ENCODE measurements at places on chromosomes 6 and 20.

DNA sequence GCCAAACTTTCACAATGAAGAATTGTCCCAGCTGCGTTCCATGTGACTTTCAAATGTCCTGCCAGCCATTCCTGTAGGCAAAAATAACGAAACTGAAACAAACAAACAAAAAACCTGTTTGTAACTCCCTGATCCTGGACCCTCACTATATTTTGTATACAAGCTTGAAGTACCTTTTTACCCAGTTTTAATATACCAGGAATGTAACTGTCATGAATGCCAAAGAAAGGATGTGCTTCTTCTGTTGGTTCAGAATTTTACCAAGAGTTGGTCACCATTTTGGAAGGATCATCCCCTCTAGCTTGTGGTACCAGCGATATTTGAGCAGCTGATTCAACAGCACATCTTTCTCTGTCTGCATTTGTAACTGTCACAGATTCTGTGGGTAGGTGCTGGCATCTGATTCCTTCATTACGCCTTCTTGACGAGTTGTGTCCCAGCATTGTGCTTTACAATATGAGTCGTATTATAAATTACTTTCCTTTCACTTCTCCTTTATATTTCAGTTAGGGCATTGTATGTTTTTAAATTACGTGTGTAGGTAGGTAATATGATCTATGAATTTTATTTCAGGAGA is 93.9 kb downstream of the DLGAP4 start:
- DNase-seq, result no peak

DNA sequence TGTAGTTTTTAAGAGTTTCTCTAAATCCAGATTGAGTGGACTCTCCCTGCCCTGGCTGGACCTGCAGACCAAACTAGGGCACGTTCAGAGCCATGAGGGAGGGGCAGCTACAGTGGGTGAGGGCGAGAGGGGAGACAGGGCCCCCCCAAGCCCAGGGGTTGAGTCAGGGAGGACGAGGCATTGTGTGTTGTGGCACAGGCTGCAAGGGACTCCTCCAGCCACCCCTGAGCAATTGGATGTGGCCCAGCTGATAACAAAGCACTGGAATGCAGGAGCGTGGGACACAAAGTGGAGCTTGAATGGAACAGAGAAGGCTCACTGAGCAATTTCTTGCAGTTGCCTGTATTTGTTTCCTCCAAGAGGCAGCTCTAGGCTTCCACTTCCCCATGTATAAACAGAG is 43.5 kb upstream of the MYL9 start:
- peak; percentile 64 for DNase-seq

DNA sequence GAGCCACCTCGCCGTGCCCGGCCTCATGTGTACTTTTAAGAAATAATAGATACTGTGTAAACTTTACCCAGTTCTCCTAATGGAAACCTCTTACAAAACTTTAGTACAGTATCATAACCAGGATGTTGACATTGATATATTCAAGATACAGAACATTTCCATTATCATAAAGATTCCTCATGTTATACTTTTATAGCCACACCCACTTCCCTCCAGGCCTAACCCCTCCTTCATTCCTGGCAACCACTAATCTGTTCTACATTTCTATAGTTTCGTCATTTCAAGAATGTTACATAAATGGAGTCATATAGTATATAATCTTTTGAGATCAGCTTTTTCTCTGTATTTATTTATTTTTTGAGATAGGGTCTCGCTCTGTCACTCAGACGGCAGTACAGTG is 52.6 kb upstream of the SALL4 start:
- peak; percentile 27 for DNase-seq

DNA sequence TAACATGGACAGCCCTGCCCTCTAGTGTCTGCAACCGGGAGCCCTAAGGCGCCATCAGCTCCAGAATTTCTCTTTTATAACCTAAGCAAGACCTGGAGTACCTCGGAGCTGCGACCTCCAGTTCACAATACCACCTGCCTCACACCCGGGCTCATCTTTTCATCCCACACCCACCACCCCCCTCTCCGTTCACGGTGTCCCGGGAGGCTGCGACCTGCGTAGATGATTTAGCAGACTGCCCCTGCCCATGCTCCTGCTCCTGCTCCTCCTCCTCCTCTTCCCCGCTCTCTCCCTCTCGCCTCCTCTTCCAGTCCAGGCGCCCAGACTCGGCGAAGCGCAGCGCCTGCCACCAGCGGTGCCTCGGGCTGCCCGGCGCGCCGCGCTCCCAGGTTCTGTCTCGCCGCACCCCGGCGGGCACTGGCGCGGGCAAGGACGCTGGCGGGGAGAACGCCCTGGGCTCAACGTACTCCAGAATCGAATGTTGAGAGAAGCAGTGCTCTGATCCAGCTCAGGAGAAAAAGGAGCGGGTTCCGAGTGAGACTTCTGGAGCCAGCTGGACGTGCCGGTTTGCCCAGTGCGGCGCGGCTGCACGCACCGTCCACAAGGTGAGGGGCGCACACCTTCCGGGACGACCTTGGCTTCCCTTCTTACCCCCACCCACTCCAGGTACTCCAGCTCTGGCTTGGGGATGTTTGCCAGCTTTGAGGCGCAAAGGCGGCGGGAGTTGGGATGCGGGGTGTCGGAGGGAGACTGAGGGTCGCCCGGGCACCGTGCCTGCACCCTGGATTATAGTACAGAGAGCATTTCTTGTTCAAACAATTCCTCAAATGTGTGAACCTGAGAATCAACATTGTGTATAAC is at the start of gene HTR1E:
HTR1E (plus strand) TSS at position 310 of the 861 bp plus-strand sequence. CDS start 77,807 bp downstream, outside the sequence.
- DNase-seq, result peak; percentile 39

- DNase-seq, result no peak
These were observed 14.3 kb upstream of the SERINC3 start for GRCh38 chr20:44536175-44536574.

DNA sequence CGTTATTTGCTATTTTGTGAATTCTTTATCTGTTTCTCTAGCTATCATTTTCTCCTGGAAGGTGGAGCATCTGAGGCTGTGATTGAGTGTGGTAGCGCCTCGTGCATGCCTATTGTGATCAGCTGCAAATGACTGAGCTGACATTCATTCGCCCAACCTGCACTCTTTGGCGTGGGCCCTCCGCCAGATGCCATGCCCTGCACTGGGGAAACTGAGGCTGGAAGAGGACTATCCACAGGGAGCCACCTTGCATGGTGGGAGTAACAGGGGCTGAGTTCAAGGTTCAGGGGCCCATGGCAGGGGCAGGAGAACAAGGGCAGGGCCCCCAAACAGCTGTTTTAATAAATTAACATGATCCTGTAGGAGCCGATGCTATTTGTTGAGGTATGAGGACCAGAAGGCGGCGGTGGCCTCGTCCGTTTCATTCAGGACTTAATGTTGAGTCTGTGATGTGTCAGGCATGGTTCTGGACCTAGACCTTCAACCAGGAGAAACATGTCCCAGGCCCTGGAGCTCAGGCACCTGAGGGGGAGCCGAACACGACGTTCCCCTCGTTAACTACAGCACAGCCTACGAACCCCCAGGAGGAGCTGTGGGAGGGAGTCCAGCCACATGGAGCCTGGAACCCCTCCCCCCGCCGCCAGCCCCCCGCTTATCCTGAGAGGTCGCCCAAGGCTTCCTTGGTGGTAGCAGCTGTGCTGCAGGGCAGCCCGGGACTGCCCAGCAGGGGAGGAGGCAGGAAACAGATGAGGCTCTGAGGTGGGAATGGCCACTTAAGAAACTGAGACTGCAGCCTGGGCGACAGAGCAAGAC is 242.9 kb downstream of the CDH4 start:
- no peak for DNase-seq

- no peak for DNase-seq
These were observed 73.3 kb downstream of the OPRM1 start for GRCh38 chr6:154112181-154112809.

DNA sequence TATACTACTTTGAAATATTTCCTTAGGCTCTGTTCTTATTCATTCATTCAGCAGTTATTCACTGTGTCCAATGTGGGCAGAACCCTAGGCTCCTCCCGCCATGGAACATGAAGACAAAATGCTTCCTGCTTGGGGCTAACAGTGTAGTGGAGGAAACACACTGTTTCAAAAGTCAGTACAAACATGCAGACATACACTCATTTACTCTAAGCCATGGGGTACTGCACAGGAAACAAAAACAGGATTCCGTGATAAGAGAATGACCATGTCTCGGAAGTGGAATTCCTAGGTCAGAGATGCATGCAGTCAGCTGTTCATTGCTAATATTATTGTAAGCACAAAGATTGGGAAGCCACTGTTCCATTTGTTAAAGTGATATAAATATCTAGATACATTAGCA is 18.4 kb upstream of the FAM209A start:
- no peak for DNase-seq

DNA sequence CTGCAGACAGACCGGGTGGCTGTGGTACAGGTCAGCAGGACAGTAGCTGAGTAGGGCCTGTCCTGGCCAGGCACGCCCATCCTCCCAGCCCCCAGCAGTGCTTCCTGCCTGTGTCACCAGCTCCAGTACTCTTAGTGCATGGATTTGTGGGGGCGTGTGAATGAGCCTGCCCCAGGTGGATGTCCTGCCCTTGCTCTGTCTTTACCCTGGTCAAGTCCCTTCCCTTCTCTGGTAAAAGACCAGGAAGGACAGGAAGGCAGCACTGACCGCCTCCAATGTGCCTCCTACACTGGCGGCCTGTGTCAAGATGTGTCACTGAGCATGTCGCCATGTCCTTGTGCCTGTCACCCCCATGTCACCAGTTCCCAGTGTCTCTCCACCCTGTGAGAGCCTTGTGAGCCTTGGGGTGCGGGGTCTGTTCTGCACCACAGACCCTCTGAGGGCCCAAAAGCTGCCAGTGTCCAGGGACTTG is 11.9 kb downstream of the TEAD3 start:
- no peak for DNase-seq

DNA sequence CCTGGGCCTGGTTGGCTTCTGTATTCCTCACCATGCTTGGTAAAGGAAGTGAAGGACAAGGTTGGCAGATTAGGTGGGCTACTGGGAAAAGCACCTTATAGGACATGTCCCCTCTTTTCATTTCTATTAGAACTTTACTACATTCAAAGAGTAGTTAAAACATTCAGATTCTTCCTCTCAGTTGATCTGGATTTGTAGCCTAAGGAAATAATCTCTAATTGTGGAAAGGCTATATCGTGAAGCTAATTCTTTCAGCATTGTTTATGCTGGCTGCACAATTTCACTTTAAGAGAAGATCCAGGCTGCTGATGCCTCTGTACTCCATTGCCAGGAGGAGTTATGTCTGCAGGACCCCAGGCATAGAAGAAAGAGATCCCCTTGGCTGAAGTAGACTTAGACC is 58.8 kb downstream of the ARHGAP40 start:
- no peak for DNase-seq

GRCh38 chr6:1832358-1832757 is 222.6 kb downstream of the FOXC1 start:
- DNase-seq, result no peak

DNA sequence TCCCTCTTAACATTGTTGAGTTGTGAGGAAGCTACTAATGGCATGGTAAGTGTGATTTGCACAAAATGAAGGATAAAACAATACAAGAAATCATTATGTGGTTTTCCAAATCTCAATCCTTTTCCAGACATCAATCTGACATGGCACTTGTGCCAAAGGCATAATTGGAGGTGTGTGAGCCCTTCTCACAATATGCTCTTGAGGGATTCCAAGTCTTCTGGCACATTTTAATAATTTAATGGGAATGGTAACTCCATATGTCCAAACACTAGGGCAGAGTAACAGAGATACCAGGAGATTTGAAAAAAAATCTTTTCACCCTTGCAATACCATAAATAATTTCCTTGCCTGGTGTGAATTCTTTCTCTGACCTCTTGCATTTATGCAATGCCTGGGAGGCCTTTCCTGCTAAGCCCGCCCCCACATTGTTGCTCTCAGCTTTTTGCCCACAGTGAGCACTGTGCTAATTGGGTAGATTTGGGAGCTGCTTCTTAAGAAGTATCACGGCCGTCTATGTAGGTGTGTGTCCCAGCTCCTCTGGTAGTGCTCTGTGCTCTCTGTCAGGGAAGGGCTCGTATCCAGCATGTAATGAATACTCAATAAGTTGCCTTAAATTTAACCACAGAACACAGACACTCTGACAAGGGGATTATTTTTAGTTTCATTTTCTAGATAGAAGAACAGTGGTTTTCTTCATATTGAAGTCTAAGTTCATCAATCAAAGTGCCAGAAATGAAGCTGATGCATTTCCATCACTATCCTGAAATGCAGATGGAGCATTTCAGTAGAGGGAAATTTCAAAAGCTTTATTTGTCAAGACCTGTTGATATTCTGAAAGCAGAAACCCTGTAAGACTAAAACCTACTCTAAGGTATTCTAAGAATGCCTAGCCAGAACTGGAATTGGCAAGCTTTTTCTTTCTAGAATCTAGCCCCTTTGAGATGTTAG is 54.4 kb upstream of the CEP85L start:
- DNase-seq, result peak; percentile 23

DNA sequence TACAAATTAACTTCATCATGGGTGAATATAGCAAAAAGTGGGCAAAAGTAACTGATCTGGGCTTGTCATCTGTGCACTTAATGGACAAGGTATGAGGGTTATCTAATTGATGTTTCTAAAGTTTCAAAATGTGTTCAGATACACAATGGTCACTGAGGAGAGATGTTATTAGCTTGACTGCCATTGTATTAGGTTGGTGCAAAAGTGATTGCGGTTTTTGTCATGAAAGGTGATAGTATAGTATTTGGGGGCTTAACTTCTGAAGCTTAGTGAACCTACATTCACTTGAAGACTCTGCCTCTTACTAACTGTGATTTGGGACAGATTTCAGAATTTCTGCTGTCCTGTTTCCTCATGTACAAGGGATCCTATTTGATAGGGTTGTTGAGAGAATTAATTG is 159.6 kb downstream of the UST start:
- DNase-seq, result no peak

GRCh38 chr6:103105686-103106085 is 1712.2 kb downstream of the GRIK2 start:
- DNase-seq, result peak; percentile 11

GRCh38 chr6:31478186-31478950 is 19.6 kb upstream of the MICB start:
- DNase-seq, result no peak

DNA sequence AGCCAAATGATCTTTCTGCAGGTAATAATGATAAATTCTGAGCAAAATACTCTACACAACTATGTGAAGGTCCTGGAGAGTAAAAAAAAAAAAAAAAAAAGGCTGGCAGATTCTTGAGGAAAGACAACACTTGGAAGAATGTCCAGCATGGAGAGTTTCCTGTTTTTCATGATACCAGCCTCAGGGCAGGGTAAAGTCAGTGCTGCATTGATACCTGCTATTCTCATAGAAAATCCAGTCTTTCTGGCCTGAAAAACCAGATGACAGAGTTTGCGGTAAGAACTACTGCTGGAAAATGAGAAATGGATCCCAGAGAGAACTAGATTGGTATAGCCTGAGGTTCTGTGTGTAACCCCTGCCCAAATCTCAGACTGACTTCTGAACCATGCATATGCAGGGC is 89.1 kb downstream of the AFG1L start:
- DNase-seq, result no peak
